ENCODE measurements at places on chromosomes 5 and 9. TPM values are rescaled to one million over a fixed set of nuclear protein-coding genes. Genes with fewer than 3 reads are reported as not detected.

- DNase-seq = no peak
These were observed 505 bp upstream of the SIGMAR1 start for GRCh38 chr9:34638138-34638445.

- no peak for DNase-seq
These were observed 536.0 kb downstream of the GABRG2 start for GRCh38 chr5:162603443-162604070.

DNA sequence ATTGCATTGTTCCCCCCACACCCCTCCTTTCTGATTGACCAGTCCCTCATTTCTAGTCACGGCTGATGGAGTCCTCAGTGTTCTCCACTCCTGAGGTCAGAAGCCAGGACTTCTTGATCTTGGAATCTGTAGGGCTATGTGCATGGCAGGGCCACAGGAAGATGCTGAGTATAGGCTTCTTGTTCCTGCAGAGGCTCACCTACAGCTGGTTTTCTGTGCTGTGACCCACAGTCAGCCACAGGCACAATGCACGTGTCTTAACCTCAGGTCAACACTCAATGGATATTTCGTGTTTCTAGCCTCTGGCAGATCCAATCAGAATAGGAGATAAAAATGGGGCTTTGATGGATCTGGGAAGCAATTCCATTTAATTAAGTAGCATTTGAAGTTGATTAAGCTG is 14.3 kb upstream of the CXCL14 start:
- DNase-seq = no peak

INSL6 gene
- total RNA-seq = not detected

DNA sequence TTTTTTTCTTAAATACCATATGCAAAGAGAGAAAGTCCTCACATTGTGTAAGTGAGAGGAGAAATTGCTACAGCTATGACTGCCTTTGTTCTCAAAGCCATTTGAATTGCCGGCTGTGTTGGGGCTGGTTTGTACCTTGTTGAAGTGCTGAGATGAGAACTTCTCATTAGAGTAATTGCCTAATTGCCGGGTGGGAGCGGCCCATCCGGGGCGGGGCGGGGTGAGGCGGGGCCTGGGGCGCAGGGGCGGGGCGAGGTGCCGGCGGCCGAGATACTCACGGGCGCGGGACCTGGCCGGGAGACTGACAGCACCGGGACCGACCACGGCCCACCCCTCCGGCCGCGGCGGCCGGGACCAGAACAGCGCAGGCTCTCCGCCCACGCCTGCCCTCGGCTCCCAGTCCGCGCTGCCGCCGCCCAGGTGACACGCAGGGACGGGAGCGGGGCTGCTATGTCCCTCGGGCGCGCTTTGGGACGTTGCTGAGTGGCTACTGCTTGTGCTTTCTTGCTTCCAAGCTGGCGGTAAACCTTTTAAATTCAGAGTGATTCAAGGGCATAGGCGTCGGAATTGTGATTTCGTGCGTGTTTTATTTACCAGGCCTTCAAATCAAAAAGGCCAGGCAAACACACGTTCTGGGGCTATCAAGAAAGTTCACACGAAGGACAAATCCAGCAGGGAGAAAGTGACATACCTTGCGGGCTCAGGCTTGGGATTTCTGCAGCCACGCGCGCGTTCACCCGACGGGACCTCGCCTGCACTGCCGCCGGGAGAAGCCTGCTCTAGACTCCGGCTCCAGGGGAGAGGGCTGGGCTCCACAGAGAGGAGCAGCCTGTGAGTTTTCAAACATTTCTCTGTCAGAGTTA is 269.1 kb downstream of the FANCC start:
- DNase-seq = no peak

GRCh38 chr9:12813960-12814876 is 39.4 kb downstream of the LURAP1L start:
- DNase-seq = peak; percentile 100

All from epithelial cell of proximal tubule (primary cell).